ENCODE measurements at places on chromosomes 13 and 19.

- DNase-seq: no peak
Observed at GRCh38 chr19:34994643-34995541, 5.2 kb upstream of the GRAMD1A start.

DNA sequence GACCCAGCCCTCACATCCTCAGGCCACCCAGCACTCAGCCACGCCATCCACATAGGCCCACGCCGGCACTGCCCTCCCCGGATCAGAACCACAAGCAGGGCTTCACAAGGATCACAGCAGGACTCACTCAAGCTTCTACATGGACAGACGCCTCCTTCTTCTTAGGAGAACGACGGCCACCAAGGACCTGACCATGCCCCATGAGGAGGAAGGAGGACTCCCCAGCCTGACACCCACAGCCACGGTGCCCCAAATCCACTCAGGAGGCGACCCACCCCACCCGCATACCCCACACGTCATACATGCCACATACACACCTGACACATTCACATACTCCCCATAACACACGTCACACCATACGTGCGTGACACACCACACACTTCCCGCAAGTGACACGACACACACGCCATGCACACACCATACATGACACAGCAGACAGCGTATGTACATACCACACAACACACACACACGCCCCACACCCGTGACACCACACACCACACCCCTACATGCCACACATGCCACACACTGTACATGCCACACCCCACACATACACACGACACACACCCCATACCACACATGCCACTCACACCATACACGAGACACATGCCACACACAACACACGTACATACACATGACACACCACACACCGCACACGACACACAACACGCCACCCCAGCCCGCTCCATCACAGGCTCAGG, 50.4 kb downstream of the MLLT1 start:
- DNase-seq: no peak

- DNase-seq: peak; percentile 62
Observed at GRCh38 chr19:41351339-41352245, 2.1 kb downstream of the TGFB1 start.

DNA sequence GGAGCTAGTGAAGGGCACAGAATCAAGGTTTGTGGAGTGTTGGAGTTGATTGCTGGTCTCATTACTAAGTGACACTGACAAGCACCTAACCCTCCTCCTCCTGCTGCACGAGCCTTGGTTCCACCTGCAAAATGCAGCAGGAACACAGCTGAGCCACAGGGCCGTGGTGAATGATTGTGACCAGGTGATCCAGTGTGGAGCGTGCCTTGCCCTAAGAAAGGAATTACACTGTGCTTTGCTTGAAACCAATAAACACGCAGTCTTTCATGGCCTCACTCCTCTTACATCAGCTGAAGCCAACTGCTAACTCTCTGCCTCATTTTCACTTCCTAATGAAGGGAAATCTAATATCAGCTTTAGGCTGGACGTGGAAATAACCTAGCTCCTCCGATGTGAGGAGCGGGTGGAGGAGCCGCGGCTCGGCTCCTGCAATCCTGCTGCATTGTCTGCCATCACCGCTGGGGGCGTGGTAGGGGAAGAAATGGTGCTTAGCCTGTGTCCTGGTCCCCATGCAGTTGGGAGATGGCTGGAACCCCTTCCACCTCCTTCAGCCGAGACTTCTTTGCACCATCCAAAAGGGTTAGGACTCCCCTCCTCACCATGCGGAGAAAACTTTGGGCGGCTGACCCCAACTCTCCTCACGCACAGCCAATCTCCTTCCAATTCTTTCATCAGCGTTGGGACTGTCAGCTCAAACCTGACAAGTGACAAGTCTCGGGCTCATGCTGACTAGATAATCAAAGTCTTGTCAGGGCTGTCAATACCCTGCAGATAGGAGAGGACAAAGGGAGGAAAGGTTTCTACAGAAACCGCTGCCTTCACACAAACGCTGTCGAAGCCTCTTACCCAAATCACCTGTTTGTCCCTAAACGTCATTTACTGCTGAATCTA, 427.9 kb downstream of the ZNF536 start:
- DNase-seq: peak; percentile 42

- no peak for DNase-seq
Observed at GRCh38 chr19:38044267-38045111, 137.5 kb downstream of the SIPA1L3 start.

GRCh38 chr13:42751693-42752092, 29.7 kb upstream of the FAM216B start:
- DNase-seq: no peak

- no peak for DNase-seq
Observed at GRCh38 chr13:22024381-22024994, 353.6 kb downstream of the FGF9 start.

GRCh38 chr19:49324801-49325576, at the start of gene SLC6A16:
SLC6A16 (minus strand) TSS chr19:49325191; CDS start chr19:49311347, 13,844 bp downstream.
- no peak for DNase-seq

- no peak for DNase-seq
Observed at GRCh38 chr13:95246292-95247082, 54.8 kb downstream of the ABCC4 start.

- DNase-seq: no peak
Observed at GRCh38 chr13:32733690-32734089, 147.4 kb downstream of the PDS5B start.

DNA sequence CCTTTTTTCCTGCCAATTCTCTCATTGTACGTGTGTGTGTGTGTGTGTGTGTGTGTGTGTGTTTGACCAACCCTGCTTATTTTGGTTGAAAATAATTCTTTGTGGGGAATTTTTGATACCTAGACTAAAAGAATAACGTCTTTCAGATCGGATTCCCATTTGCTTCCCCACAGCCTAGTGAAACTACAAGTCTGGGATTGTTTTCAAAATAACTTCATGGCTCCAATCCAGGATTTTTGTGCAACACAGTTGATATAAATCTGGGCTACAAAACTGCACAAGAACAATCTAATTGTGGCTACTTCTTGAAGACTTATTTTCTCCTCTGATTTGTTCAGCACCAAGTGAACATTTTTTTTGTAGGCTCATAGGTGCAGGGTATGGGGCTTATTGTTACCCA, 332.8 kb upstream of the MIR17HG start:
- no peak for DNase-seq

- no peak for DNase-seq
Observed at GRCh38 chr13:36493046-36493445, 60.8 kb downstream of the CCNA1 start.

DNA sequence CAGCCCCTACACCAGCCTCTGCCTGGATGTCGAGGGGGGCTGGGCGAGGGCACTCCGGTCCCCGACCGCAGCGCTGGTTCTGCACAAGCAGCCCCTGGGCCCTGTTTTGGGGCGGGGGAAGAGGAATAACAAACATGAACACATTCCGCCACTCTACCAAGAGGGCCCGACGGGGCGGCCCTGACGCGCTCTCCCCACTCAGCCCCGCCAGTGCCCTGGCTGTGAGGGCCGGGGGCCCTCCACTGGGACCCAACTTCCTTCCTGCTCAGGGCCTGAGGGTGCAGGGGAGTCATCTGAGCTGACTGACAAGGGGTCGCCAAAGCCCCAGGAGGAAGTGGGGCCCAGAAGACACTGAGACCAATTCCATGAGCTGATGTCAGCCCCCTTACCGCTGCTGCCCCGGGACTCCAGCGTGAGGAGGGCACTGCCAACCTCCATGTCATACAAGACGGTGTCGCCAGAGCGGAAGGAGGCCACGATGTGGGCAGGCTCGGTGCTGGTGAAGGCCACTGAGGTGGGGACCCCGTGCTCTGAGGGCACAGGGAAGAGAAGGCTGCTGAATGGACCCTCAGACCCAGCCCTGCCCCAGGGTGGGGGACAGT, 5.6 kb upstream of the PRKD2 start:
- no peak for DNase-seq

DNA sequence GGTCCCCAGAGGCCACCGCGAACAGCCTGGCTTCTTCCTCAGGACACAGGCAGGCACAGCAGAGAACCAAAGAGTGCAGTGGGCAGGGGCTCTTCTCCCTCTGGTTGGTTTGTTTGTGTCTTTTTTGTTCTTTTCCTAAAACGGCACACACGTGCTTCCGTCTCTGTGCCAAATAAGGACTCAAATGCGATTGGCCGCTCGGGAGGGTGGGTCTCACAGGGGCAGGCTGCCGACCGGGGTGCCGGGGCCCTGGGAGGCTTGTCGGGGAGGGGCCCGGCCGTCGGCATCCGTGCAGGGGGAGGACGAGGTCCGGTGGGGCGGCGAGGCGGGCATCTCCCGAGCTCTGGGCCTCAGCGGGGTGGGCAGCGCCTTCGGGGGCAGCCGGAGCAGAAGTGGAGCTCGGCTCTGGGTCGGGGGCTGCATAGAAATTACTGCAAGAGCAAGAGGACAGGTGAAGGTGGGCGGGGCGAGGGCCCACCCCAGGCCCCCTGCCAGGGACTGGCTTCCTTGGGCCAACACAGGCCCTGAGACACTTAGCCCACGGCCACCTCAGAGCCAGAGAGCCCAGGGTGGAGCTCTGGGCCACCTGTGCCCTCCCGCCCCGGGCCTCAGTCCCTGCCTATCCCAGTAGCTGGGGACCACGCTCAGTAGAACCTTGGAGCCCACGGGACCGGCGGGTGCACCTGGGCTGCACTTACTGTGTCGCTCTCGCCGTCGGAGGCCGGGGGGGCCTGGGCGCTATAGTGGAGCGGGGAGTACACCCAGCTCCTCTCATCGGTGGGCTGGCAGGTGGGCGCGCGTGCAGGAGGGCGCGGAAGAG, 6.4 kb upstream of the CACTIN start:
- no peak for DNase-seq

DNA sequence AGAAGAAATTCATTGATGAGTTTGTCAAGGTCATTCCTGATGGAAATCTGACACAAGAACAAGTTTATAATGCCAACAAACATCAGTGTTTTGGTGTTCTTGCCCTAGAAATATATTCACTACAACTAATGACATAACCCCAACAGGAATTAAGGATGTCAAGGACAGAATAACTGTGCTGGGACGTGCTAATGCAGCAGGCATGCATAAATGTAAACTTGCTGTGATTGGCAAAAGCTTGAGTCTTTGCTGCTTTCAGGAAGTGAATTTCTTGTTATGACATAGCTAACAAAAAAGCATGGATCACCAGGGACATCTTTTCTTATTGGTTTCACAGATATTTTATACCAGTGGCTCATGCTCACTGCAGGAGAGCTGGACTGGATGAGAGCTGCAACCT, 144.6 kb downstream of the KCTD12 start:
- DNase-seq: no peak

- no peak for DNase-seq
Observed at GRCh38 chr19:34215006-34215665, 39.2 kb upstream of the GARRE1 start.

DNA sequence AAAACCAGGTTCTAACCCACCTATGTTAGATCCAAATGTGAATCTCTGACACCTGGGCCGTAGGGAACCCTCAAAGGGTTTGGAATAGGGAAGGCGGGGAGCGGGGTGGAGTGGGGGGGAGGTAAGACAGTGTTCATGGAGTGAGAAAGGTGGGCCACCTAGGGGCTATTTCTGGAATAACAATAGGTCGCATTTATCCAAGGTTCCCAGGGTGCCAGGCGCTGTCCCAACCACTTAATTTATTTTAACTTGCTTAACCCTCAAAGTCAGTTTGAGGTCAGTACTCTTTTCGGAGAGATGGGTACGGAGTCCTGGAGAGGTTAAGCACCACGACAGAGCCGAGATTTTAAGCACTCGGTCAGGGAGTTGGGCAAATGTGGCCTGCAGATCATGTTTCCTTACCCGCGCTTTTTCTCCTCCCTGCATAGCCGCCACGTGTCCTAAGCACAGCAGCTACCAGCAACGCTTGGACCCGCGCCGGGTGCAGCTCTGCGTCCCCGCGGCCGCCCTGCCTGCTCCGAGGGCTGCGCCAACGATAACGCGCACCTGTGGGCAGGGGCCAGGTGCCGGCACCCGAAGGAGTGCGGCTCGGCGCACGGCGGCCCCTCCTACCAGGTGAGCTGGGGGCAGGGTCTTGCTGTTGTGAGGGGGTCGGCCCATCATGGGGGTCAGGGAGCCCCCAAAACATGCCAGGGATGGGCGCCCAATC, 25.0 kb upstream of the FXYD3 start:
- DNase-seq: peak; percentile 74

DNA sequence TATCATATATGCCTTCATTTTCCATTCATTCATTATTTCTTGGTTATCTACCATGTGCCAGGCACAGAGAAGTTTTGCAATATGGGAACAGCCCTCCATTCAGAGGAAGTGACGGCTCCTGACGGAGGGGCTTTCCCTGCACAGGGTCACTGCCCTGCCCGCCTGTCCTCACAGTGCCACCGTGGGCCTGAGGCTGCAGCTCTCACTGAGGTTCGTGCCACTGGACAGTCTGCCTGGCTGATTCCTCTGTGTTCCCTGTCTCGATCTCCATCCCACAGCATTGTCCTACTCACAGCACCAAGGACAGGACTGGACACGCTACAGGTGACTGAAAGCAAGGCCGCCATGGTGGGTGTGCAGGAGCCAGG, 92.7 kb downstream of the TSHZ3 start:
- DNase-seq: no peak

DNA sequence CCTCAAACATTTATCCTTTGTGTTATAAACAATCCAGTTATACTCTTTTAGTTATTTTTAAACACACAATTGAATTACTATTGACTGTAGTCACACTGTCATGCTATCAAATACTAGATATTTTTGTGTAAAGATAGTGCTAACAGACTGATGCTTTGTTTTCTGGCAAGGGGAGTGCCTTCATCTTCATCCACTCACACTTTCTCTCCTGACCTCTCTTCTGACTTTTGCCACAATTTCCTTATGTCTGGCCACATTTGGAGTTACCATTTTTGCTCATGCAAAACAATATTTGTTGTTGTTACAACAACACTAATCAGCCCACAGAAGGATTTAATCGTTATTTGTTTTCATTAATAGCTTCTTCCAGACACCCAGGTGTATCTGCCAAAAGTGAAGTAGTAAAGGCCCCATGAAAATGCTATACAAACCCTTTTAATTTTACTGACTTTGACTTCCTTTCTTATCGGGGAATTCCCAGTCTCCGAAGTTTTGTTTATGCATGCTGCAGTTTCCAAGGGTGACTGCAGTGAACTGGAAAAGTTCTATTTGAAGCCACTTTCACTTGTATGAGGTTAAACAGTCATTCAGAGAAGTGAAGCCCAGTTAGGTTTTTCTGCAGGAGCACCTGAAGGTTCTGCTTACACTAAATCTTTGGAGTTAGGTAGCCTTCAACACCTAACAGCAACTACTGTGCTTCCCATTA, 66.1 kb upstream of the FRY start:
- no peak for DNase-seq

DNA sequence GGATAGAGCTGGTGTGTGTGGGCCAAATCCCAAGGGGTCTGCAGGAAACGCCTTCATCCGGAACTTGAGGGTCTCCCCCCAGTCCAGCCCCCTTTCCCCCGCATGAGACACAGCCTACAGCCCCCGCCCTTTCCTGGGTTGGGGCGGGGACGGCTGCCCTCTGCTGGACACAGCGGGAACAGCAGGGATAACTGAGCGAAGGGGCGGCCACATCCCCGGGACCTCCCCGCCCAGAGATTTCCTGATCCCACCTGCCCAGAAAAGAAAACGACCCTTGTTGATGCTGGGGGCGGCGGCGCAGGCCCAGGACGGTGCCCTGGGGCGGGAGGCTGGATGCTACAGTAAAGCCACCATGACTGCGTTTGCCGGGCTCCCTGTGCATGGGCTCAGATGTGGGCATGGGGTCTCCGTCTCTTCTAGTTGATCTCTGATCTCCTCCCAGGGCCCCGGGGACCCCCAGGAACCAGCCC, 14.2 kb downstream of the ONECUT3 start:
- peak; percentile 60 for DNase-seq

GRCh38 chr13:79084802-79085424, 321.1 kb downstream of the RBM26 start:
- no peak for DNase-seq

- no peak for DNase-seq
Observed at GRCh38 chr13:41411522-41411921, 45.8 kb upstream of the RGCC start.

Measured in right kidney (tissue), 9 donors.